AG04450 (cell line): ENCODE measurements at places on chromosomes 12 and 14. TPM values are rescaled to one million over a fixed set of nuclear protein-coding genes. Genes with fewer than 3 reads are reported as not detected.

CCDC177 gene
- polyA plus RNA-seq, result not detected in 2 replicates

ETFBKMT gene
- 2.0 and 2.1 TPM in 2 replicates for polyA plus RNA-seq

CD27 gene
- polyA plus RNA-seq, result not detected in 2 replicates

AQP6 gene
- not detected in 2 replicates for polyA plus RNA-seq

MYF5 gene
- polyA plus RNA-seq, result not detected in 2 replicates

KRT6B gene
- polyA plus RNA-seq, result not detected in 2 replicates

ANO4 gene
- polyA plus RNA-seq, result 6.4 and 7.5 TPM in 2 replicates

ACAD10 gene
- polyA plus RNA-seq, result 17.0 and 18.8 TPM in 2 replicates

LRRC10 gene
- not detected in 2 replicates for polyA plus RNA-seq

PIK3C2G gene
- polyA plus RNA-seq, result not detected in 2 replicates

LMO3 gene
- polyA plus RNA-seq, result 1.0 and 2.0 TPM in 2 replicates

ARID2 gene
- 16.0 and 18.5 TPM in 2 replicates for polyA plus RNA-seq

KCNH3 gene
- 0.01 and 0.11 TPM in 2 replicates for polyA plus RNA-seq

DNA sequence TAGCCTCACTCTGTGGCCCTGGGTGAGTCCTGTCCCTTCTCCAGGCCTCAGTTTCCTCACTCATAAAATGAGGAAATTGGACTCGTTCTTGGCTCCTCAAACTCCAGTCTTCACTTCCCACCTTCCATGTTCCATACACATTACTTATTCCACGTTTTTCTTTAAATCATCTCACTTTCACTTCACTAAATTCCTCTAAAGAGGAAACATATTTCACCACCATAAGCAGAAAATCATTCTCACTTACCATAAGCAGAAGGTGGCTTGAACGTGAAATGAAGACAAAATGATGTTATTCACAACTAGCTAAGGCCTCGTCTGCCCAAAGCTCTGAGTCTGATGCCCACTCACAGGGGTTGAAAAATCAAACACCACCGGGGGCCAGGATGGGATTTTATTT is 278.3 kb downstream of the ADGRD1 start:
- DNase-seq, result no peak

DNA sequence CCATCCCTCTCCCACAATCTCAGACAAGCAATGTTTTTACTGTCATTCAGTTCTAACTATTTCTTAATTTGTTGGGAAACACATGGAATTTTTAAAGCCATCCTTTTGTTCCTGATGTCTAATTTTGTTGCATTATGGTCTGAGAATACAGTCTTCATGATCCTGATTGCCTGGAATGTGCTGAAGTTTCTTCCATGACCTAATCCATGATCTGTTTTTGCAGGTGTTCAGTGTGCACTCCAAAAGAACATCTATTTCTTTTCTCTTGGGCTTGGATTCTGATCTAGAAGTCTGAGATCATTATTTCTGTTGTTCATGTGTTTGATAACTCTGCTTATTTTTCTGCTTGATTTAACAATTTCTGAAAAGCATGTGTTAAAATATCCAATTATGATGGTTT is 43.2 kb upstream of the PHC1 start:
- no peak for DNase-seq

- no peak for DNase-seq
These were observed 45.9 kb downstream of the PPP1R13B start for GRCh38 chr14:103801459-103801858.

DNA sequence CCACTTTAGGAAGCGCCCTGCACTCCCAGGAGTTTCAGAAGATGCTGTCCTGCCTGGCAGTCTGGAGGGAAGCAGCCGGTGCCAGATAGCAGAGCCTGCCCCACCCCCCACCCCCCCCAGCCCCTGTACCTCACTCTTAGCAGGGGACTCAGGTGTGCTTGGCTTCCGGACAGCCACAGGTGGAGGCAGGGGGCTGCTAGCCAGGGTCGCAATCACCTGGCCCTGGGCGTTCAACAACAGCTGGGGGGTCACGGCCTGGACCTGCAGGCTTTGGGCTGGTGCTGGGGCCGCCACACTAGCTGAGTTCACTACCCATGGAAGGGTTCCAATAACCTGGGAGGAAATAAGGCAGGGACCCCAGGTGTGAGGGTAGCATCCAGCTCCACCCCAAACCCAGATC is 22.0 kb downstream of the POU6F1 start:
- DNase-seq, result no peak

DNA sequence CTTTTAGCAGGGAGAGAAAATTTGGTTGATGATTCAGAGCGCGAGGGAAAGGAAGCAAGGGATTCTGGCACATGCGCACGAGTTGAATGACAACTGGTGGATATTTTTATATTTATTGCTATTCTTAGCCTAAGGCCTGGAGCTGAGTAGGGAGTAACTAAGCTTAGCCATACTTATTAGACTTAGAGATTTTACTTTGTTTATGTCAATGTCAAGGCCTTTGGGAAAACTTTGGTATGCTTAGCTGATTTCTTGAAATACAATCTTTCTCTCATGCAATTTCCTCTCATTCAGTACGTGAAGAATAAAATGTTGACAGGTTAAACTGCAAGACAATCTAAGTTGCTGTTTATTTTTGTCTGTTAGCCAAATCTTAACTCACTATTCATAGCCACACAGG is 101.1 kb downstream of the CRADD start:
- DNase-seq, result peak; percentile 64

- no peak for DNase-seq
These were observed 75.1 kb downstream of the SLC24A4 start for GRCh38 chr14:92397953-92398564.

GRCh38 chr14:67389275-67389674 is 22.7 kb downstream of the PLEK2 start:
- DNase-seq, result no peak

DNA sequence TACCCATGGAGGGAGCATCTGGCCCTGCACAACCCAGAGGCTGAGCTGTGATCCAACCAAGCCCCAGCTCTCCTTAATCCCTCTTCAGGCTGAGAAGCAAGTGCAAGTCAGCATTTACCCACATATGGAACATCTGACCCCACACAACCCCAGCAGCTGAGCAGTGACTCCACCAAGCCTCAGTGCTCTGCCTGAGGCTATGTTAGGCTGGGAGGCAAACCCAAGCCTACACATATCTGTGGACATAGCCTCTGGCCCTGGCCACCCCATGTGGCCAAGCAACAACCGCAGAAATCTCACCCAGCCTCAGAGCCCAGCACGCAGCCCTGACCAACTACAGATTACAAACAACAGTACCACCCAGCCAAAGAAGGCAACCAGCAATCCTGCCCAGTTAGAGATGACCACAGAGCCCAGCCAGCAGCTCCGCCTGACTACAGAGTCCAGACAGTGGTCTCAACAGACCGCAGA is 142.8 kb downstream of the NUAK1 start:
- no peak for DNase-seq

- no peak for DNase-seq
These were observed 542.4 kb downstream of the FLRT2 start for GRCh38 chr14:86072116-86072894.

- no peak for DNase-seq
These were observed at the start of gene BEST3 for GRCh38 chr12:69698769-69699540. TSS of gene BEST3 (minus strand) at chr12:69699303. CDS start at chr12:69697798, 1,505 bp downstream.

DNA sequence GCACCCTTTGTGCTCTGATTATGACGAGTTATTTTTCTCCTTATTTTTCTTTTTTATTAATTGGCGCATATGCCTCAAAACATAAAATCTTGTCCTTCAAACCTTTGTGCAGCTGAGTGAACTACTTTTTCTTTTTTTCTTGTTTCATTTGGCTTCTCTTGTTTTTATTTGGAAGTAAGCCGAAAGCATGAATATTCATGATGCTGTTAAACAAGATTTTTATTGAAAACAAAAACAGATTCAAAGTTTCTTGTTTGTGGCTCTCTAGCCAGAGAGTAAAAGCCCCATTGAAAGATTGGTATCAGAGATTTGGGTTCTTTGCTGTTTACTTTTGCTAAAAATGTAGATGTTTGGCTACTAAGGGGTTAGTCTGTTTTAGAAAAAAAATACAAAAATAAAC is 183.8 kb downstream of the TMEM132C start:
- no peak for DNase-seq

GRCh38 chr12:71465796-71466195 is 26.2 kb downstream of the LGR5 start:
- no peak for DNase-seq
